Heart left ventricle (tissue), 16 donors: ENCODE measurements at places on chromosomes 12 and 14. TPM values are rescaled to one million over a fixed set of nuclear protein-coding genes. Genes with fewer than 3 reads are reported as not detected.

DNA sequence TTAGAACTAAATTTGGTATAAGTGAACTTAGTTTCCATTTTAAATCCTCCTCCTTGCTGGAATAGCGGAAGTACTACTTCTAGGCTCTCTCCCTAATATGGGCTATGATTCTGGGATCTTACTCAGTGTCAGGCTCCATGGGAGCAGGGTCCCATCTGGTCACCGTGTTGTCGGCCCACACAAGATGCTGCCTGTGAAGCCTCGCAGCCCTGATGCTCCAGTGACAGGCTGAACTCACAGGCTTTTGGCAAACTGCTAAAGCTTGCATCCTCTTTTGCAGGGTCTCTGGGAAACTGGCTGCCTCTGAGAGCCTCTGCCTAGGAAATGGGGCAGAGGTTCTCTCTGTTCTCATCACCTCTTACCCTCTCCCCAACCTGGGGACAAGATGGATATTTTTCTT, 88.4 kb downstream of the RPAP3 start:
- no peaks in the 10 kb centered on the region for H3K27me3 ChIP-seq
- H3K36me3 ChIP-seq: no peaks in the 10 kb centered on the region
- no peaks in the 10 kb centered on the region for H3K4me1 ChIP-seq

SMCO3 gene
- not detected for total RNA-seq

FGD6 gene
- 29.1 TPM for total RNA-seq

GRCh38 chr14:49959822-49960408, 67.0 kb downstream of the ARF6 start:
- no peaks in the 10 kb centered on the region for H3K4me1 ChIP-seq
- H3K36me3 ChIP-seq: no peaks in the 10 kb centered on the region
- no peak for DNase-seq
- no peak overlapping the region for H3K4me3 ChIP-seq
- H3K27ac ChIP-seq: no peak overlapping the region

FAM90A1 gene
- not detected for total RNA-seq

TEP1 gene
- 7.1 TPM for total RNA-seq

DNA sequence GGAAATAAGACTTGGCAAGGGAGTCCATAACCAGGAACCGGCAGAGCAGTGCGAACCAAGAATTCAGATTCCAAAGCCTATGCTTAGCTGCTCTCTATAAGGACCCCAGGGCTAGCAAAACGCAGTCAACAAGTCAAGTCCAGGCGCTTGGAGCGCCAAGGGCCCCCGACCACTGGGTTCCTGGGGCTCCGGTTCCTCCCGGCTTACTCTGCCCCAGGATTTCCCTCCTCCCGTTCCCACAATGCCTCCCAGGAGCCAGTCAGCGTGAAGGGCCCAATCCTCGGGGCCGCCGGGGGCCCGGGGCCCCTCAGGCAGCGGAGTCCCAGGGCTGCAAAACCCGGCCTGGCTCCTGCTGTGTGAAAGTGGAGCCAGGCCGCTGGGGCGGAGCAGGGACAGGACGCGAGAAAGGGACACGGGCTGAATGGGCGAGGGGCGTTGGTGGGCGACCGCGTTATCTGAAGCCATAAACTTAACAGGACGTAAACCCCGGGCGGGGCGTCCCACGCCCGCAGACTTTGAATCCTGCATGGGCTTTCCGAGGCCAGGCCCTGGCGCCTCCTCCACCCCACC, 1.5 kb downstream of the KRT8 start:
- no peak overlapping the region for H3K27ac ChIP-seq
- H3K4me3 ChIP-seq: peak overlapping the region; percentile 57
- H3K27me3 ChIP-seq: no peaks in the 10 kb centered on the region
- H3K36me3 ChIP-seq: no peaks in the 10 kb centered on the region

DNA sequence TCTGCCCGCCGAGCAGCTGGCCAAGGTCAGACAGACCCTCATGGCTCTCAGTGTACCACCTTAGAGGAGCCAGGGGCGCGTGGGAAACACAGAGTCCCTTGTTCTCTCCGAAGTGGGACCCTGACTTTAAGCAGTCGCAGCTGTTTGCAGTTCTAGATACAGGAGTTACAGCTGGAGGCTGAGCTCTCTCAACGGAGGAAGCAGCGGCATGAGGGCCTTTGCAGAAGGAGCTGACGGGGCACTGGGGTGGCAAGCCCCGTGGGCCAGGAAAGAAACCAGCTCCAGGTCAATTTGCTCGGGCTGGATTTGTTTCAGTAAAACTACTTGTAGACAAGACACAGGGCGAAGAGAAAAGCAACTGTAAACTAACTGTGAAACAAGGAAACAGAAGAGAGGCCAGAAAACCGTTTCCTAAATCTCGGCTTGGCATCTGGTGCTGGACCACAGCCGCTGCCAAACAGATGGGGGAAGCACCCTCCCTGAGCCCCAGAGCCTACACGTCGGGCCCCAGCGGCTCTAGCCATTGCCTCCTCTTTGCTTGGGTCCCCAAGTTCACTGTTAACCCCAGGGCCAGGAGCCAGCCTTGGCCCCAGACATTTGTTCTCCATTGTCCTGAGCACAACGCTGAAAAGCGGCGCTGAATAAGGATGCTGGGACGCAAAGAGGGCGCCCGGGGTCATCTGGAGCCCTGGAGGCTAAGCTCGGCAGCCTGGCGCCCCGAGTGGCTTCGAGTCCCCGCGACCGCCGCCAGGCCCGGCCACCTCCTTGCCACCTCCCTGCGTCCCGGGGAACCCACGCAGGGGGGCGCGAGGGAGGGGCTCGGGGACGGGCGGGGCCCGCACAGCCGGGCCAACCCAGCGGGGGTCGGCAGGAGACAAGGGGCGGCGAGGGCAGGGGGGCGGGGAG, 914 bp upstream of the PACS2 start:
- H3K4me1 ChIP-seq: peaks cover 41% of the 10 kb centered on the region
- H3K4me3 ChIP-seq: peak overlapping the region; percentile 49
- H3K36me3 ChIP-seq: no peaks in the 10 kb centered on the region
- H3K27me3 ChIP-seq: no peaks in the 10 kb centered on the region
- peak; percentile 64 for DNase-seq

DNA sequence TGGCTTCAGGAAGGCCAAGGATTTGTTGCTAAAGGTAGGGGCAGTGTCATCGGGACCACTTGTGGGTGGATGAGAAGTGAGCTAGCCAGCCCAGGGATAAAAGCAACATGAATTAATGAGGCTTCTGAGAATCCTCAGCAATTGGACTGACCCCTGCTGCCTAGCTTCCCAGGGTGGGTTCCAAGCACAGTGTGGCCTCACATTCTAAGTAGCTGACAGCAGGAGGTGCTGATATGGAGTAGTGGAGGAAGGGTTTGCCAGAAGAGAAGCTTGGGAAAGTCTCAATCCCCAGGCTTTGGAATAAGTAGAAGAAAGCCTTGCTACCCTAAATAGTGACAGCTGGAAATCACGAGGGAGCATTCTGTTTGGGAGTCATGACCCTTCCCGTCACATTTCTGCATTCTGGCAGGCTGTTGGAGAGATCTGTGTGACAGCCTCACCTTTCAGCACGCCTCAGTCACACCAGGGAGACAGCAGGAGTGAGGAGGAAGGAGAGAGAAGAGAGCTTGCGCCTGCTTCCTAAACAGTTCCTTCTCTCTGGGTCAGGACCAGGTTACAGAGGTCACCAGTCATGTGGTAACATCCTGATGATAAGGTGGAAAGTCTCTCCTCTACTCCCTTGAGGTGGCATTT, 31.2 kb downstream of the DACT1 start:
- H3K4me1 ChIP-seq: no peaks in the 10 kb centered on the region
- DNase-seq: no peak
- H3K27ac ChIP-seq: no peak overlapping the region
- H3K4me3 ChIP-seq: no peak overlapping the region
- H3K27me3 ChIP-seq: no peaks in the 10 kb centered on the region

CABP1 gene
- total RNA-seq: 6.4 TPM

SYNDIG1L gene
- total RNA-seq: not detected

PTCSC3 gene
- not detected for total RNA-seq

- no peaks in the 10 kb centered on the region for H3K36me3 ChIP-seq
- no peak overlapping the region for H3K4me3 ChIP-seq
- no peaks in the 10 kb centered on the region for H3K4me1 ChIP-seq
- no peak for DNase-seq
Measured at GRCh38 chr14:39967885-39968284, 535.7 kb upstream of the FBXO33 start.

GRCh38 chr12:15682826-15683225, 106.4 kb downstream of the EPS8 start:
- H3K27ac ChIP-seq: no peak overlapping the region
- no peak for DNase-seq
- no peaks in the 10 kb centered on the region for H3K27me3 ChIP-seq
- no peaks in the 10 kb centered on the region for H3K36me3 ChIP-seq

DNA sequence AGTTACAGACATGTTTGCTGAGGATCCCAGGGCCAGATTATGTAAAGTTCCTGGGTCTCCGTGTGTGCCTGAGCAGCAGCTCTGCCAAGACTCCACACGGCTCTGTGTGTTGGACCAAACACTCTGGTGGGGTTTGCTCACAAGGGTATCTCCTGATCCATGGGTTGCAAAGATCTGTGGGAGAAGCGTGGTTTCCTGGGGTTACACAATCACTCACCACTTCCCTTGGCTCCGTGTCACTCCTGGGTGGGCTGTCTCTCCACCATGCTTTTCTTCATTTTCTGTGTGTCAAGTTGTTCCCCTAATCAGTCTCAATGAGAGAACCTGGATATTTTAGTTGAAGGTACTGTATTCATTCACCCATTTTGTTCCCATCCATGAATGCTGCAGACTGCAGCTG, 1088.8 kb downstream of the FSCB start:
- H3K36me3 ChIP-seq: no peaks in the 10 kb centered on the region
- H3K27me3 ChIP-seq: no peaks in the 10 kb centered on the region
- no peak for DNase-seq
- H3K4me3 ChIP-seq: no peak overlapping the region

GRCh38 chr14:102028733-102029132, 58.1 kb downstream of the HSP90AA1 start:
- H3K4me1 ChIP-seq: no peaks in the 10 kb centered on the region
- no peaks in the 10 kb centered on the region for H3K27me3 ChIP-seq
- peaks cover 100% of the 10 kb centered on the region for H3K36me3 ChIP-seq
- H3K4me3 ChIP-seq: no peak overlapping the region
- DNase-seq: no peak
- no peak overlapping the region for H3K27ac ChIP-seq

- peaks cover 14% of the 10 kb centered on the region for H3K4me1 ChIP-seq
- peak overlapping the region; percentile 98 for H3K27ac ChIP-seq
- H3K36me3 ChIP-seq: no peaks in the 10 kb centered on the region
- no peak for DNase-seq
Measured at GRCh38 chr12:120261951-120262851, 3.3 kb downstream of the PXN start.

DNA sequence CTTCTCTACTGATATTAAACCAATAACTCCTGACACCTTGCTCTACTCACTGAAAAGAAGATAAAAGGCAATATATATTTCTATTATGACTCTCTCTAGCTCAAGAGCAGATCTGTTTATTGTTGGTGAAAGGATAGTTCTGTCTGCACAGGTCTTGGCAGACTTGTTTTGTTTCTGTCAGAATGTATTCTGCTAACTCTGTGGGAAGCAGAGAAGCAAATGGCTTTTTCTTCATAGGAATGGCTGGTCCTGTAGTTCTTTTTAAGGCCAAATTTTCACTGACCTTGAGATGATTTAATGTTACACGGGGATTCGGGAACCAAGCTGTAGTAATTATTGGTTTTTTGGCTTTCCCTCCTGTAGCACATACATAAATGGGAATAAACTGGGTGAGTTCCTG, 512.1 kb downstream of the DIO2 start:
- H3K27me3 ChIP-seq: no peaks in the 10 kb centered on the region
- no peak overlapping the region for H3K27ac ChIP-seq
- no peaks in the 10 kb centered on the region for H3K36me3 ChIP-seq
- H3K4me1 ChIP-seq: no peaks in the 10 kb centered on the region
- no peak overlapping the region for H3K4me3 ChIP-seq

GRCh38 chr14:70000601-70001000, 121.4 kb downstream of the SMOC1 start:
- DNase-seq: no peak
- H3K4me3 ChIP-seq: no peak overlapping the region
- H3K27me3 ChIP-seq: no peaks in the 10 kb centered on the region
- H3K4me1 ChIP-seq: no peaks in the 10 kb centered on the region
- no peaks in the 10 kb centered on the region for H3K36me3 ChIP-seq
- no peak overlapping the region for H3K27ac ChIP-seq
